GM12892 (cell line): ENCODE measurements at places on chromosomes 16 and 17.

DNA sequence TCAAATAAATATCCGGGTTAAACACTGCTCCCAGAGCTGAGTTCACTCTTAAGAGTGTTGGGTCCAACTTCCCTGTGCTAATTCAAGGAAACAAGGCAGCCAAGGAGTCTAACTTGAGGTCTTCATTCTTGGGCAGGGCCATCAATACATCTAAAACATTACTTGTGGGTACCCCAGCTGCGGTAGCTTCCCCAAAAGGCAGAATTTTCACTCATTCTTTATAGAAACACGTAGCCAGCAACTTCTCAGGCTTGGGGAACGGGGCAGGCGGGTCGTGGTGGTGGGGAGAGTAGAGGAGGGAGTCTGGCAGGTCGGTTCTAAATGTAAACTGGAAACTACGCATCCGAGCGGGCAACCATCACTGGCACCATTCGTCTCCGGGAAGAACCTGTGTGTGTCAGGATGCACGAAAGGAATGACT is 666 bp upstream of the METTL9 start:
- DNase-seq, result no peak

GRCh38 chr17:78812855-78813254 is 27.8 kb downstream of the USP36 start:
- no peak for DNase-seq

- no peak for DNase-seq
Measured at GRCh38 chr17:60745544-60745943, 67.9 kb downstream of the BCAS3 start.

- no peak for DNase-seq
Measured at GRCh38 chr16:66468321-66468965, 41.3 kb downstream of the BEAN1 start.

GRCh38 chr16:8764525-8765250 is 32.8 kb downstream of the TMEM186 start:
- DNase-seq, result no peak

DNA sequence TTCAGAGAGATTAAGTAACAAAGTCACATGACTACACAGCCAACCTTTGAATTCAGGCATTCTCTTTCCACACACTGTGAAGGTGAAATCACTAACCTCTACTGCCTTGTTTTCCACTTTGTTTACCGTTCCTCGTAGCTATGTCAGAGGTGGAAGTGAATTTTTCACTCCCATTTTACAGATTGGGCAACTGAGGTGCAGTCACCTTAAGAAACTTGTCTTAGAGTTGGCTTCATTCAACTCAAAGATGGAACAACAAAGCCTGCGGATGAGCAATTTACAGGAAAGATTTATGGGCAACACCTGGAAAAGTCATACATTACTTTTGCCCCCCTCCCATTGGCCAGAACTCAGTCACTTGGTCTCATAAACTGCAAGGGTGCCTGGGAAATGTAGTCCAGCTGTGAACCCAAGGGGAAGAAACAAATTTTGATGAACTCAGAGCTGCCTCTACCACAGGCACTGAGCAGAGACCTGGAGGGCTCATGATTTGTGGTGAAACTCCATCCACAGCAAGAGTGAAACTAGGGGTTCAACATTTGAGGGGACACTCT is 784.6 kb upstream of the EEF2KMT start:
- DNase-seq, result no peak

- no peak for DNase-seq
Measured at GRCh38 chr17:82978765-82979349, 100.6 kb upstream of the METRNL start.

DNA sequence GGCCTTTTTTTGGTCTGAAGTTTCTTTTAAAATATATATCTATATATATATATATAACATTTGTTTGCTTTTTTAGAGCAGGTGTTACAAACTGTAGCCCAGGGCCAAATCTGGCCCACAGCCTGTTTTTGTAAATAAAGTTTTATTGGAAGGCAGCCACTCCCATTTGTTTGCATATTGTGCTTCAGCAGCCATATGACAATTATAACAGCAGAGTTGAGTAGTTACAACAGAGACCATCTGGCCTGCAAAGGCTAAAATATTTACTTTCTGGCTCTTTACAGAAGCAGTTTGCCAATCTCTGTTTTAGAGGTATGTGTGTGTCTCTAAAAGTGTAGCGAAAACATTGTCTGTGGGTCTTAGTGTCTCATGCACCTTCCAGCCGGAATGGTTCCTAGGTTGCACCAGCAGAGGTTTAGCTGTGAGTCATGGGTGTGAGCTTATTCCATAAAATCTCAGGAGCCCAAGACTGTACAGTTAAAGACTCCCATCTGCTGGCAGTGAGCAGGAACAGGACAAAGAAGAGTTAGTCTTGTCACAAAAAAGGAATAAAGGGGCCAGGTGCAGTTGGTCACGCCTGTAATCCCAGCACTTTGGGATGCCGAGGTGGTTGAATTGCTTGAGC is 23.8 kb downstream of the LCMT1 start:
- no peak for DNase-seq

DNA sequence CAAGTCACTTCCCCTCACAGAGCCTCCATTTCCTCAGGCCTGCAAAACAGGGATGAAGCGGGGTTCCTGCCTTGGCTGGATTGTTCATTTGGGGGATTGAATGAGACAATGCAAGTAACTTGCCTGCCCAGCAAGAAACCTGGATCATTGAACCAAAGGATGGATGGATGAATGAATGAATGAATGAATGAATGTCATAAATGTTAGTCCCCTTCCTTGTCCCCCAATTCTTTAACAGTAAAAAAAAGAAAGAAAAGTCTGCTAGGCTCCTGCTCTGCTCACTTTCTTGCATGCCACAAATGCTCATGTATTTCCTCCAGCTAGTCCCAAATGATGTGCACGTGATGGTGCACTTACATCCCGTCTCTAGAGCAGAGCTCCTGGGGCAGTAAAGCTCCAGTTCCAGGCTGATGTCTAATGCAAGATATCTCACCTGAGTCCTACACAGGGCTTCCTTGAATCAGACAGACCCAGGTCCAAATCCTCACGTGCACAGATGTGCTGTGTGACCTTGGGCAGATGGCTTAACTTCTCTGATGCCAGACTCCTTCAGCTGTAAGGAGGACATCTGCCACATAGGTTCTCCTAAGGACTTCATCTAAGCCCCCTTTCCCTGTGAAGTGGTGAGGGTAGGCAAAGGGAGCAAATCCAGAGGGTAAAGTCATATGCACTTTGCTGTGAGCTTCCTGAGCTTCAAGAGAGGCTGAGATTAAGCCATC is 45.5 kb downstream of the C16orf82 start:
- DNase-seq, result no peak

- no peak for DNase-seq
Measured at GRCh38 chr17:28920201-28920600, 17.3 kb upstream of the DHRS13 start.

GRCh38 chr16:4360538-4361021 is 9.5 kb upstream of the PAM16 start:
- DNase-seq, result no peak

DNA sequence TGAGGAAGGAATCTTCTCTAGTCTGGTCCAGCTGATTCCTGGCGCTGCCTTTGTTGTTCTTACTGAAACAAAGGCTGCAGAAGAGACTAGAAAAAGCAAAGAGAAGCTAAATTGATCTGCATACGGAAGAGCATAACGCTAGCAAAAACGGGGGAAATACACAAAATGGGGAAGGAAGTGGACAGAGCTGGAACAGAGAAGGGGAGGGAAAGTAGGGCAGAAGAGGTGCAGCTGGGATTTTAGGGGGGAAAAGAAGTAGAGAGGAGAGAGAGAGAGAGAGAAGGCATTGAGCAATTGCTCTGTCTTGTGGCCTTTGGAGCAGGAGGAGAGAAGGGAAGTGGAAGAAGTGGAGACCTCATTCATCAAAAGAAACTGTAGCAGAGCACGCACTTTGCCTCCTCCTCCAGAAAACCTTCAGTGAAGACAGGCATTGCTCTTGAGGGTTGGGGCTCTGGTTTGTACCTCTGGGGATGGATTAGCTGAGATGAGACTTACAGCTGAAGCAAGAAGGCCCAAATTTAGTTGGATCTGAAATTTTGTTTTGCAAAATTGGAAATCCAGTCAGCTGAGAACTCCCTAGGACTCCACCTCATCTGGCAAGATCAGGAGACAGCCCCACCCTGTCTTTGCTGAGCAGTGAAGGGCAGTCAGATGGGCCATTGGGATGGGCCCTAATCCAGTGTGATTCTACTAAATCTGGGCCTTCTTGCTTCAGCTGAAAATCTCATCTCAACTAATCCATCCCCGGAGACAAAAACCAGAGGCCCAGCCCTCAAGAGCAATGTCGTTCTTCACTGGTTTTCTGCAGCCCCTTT is 55.8 kb downstream of the CDRT4 start:
- DNase-seq, result no peak

DNA sequence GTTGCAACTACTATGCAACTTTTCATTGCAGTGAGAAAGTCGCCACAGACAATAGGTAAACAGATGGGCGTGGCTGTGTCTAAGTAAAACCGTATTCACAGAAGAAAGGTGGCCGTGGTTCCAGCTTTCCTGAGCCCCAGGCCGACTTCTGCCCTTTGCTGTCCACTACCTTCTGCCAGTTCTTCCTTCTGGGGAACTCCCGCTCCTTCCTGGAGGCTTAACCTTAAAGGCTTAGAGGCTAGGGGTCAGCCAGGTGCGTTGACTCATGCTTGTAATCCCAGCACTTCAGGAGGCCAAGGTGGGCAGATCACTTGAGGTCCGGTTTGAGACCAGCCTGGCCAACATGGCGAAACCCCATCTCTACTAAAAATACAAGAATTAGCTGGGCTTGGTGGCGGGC is 2.1 kb upstream of the SEPTIN12 start:
- no peak for DNase-seq

- DNase-seq, result no peak
Measured at GRCh38 chr16:85202631-85203461, 90.6 kb upstream of the CIBAR2 start.

GRCh38 chr17:39132192-39132610 is 19.2 kb downstream of the PLXDC1 start:
- no peak for DNase-seq

- no peak for DNase-seq
Measured at GRCh38 chr17:48679385-48680096, 42.8 kb downstream of the PRAC1 start.

- no peak for DNase-seq
Measured at GRCh38 chr16:22969567-22969966, 155.6 kb downstream of the HS3ST2 start.

DNA sequence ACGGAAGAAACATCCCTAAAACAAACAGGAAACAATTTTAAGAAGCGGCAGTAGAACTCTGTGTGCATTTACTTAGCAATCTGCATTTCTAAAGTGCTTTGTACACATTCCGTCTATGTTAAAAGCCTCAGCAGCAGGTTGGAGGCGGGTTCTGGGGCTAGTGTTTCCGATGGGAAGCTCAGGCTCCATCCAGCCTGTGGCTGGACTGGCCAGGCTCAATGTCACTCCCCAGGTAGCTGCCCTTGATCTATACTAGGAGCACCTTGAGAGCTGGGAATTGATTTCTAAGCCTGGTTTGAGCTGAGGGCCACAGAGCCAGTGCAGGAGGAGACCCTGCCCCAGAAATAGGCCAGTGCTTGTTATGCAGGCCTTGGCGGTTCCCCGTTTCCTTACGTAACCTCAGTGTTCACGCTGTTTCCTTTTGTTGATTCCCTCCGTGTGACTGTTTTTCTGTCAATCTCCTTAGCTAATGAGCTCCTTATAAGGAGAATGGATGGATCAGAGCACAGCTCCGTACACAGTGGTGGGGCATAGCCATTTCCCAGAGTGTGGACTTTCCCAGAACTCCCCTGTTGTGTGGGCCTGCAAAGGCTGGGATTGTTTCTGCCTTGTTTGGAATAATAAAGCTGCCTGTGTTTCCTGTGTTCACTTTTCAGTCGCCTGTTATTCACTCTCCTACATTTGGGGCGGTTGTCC is 21.4 kb downstream of the ADORA2B start:
- DNase-seq, result no peak

DNA sequence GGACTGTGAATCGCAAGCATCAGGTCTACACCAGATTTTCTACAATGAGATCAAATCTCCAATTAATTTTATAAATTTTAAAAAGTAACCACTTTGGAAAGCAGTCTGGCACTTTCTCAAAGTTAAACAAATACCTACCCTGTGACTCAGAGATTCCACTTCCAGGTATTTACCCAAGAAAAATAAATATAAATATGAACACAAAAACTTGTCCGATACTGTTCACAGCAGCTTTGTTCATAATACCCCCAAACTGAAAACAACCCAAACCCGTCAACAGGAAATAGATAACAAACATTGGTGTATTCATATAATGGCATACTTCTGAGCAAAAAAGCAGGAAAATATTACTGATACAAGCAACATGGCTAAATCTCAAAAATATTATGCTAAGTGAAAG is 12.1 kb downstream of the ZDHHC7 start:
- no peak for DNase-seq

DNA sequence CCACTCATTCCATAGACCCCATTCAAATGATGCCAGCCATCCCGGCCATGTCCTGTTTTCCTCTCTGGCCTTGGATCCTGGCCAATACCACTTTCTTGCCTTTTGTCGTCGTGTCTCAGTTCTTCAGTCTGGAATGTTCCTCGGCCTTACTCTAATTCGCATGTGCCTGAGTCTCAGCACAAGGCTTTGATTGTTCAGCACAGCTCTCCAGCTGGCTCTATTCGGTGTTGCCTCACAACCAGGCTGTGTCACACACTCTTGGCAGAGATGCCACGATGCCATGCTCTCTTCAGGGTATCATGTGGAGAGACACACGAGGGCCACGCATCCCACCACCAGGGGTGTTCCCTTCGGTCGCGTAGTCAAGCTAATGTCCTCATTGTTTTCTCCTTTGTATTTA is 1.8 kb upstream of the VPS4A start:
- DNase-seq, result no peak

- DNase-seq, result no peak
Measured at GRCh38 chr17:28385406-28385805, 13.9 kb downstream of the SARM1 start.

- DNase-seq, result no peak
Measured at GRCh38 chr17:42031584-42031983, 11.7 kb downstream of the NKIRAS2 start.

GRCh38 chr16:71645450-71645849 is 19.5 kb downstream of the MARVELD3 start:
- DNase-seq, result no peak

DNA sequence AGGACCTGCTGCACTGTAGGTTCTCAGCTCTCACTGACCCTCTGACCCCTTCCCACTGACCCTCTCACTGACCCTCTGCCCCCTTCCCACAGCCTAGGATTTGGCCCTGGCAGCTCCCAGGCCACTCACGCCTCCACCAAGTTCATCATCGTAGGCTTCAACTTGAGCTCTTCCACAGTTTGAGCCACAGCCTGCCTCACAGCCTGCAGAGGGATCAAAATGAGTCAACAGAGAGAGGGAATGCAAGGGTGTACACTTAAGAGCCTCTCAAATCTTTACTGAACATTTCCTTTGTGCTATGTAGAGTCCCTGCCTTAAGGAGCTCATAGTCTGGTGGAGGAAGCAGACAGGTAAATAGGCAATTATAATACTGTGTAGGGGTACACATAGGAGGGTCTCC is 12.1 kb downstream of the HEATR9 start:
- no peak for DNase-seq

DNA sequence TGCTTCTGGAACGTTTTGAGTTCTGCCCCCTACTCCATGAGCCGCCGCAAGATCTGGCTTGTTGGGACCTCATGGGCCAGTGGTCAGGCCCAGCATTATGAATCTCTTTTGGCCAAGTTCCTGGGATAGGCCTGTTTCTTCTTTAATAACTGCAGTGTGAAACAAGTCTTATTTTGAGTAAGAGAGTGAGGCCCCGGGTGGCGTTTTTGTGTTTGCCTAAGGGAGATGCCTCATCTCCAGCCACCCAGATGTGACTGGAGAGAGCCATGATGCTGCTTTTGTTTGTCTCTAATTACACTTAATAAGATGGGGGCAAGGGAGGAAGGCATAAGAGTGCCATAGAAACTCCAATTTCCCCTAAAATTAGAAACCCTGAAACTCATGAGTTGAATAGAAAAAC is 39.8 kb downstream of the KSR1 start:
- DNase-seq, result no peak

GRCh38 chr16:84658690-84659089 is 10.4 kb downstream of the KLHL36 start:
- DNase-seq, result no peak
